ENCODE measurements at places on chromosomes 12 and 14. TPM values are rescaled to one million over a fixed set of nuclear protein-coding genes. Genes with fewer than 3 reads are reported as not detected.

The PTPRO gene
- 1.4 TPM for total RNA-seq

The IGF1 gene
- 2.3 TPM for total RNA-seq

The CLEC9A gene
- total RNA-seq = not detected

The KRT79 gene
- total RNA-seq = 0.96 TPM

The KRT2 gene
- not detected for total RNA-seq

The GALNT8 gene
- 0.08 TPM for total RNA-seq

The B3GNT4 gene
- 0.92 TPM for total RNA-seq

The RPGRIP1 gene
- 0.08 TPM for total RNA-seq

The HSPB8 gene
- not detected for total RNA-seq

Data from activated naive CD8-positive, alpha-beta T cell treated with anti-CD3 and anti-CD28 coated beads for 36 hours (primary cell).